ENCODE measurements at places on chromosomes 12 and 14. TPM values are rescaled to one million over a fixed set of nuclear protein-coding genes. Genes with fewer than 3 reads are reported as not detected.

C12orf56 gene
- 2.3 TPM for total RNA-seq

IAPP gene
- total RNA-seq, result not detected

CD27 gene
- not detected for total RNA-seq

C12orf60 gene
- total RNA-seq, result 4.4 TPM

IFI27L1 gene
- total RNA-seq, result 16.6 TPM

SCN8A gene
- 80.3 TPM for total RNA-seq

APOF gene
- total RNA-seq, result not detected

CLEC1A gene
- 0.54 TPM for total RNA-seq

INHBC gene
- total RNA-seq, result not detected

CCDC63 gene
- total RNA-seq, result not detected

VWF gene
- 23.2 TPM for total RNA-seq

CLEC6A gene
- total RNA-seq, result not detected

TC2N gene
- total RNA-seq, result 12.3 TPM

PRH2 gene
- 0.64 TPM for total RNA-seq

CFL2 gene
- 38.2 TPM for total RNA-seq

Data from cerebellum (tissue), 4 donors.